Activated naive CD8-positive, alpha-beta T cell treated with anti-CD3 and anti-CD28 coated beads for 36 hours (primary cell): ENCODE measurements at places on chromosomes 11 and 22. TPM values are rescaled to one million over a fixed set of nuclear protein-coding genes. Genes with fewer than 3 reads are reported as not detected.

DNA sequence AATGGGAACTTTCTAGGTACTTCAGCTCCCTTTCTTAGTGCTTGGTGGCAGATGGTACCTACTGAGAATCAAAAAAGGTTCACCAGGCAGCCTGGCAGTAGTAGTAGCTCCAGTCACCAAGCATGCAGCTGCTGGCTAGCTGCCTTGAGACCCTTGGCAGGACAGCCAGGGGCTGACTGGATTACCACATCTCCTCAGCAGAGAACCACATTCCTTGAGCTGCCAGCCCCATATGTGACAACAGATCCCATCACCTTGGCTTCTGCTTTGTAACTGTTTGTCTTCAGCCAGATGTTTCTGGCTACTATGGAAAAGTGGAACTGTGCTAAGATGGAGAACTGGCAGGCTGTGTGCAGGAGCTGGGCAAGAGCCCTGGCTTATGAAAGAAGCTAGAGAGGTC lies 39.6 kb upstream of the CHRM4 start:
- H3K4me3 ChIP-seq, result no peak overlapping the region
- H3K27ac ChIP-seq, result no peak overlapping the region
- no peaks in the 10 kb centered on the region for H3K27me3 ChIP-seq
- H3K36me3 ChIP-seq, result peaks cover 13% of the 10 kb centered on the region
- no peak for DNase-seq
- no peaks in the 10 kb centered on the region for H3K4me1 ChIP-seq

The RTN4RL2 gene
- total RNA-seq, result 0.44 TPM

The ART1 gene
- not detected for total RNA-seq

- no peaks in the 10 kb centered on the region for H3K36me3 ChIP-seq
- DNase-seq, result no peak
- peak overlapping the region; percentile 25 for H3K4me3 ChIP-seq
- H3K4me1 ChIP-seq, result peaks cover 29% of the 10 kb centered on the region
- no peak overlapping the region for H3K27ac ChIP-seq
- peaks cover 91% of the 10 kb centered on the region for H3K27me3 ChIP-seq
Measured at GRCh38 chr11:43582024-43582862, 98.3 kb upstream of the HSD17B12 start.

GRCh38 chr11:90428836-90429235 lies 206.0 kb upstream of the CHORDC1 start:
- no peaks in the 10 kb centered on the region for H3K27me3 ChIP-seq
- no peak for DNase-seq
- no peaks in the 10 kb centered on the region for H3K36me3 ChIP-seq
- no peak overlapping the region for H3K27ac ChIP-seq
